ENCODE measurements at places on chromosomes 7 and 10.

GRCh38 chr7:132080967-132081668, 495.2 kb downstream of the PLXNA4 start:
- H3K4me1 ChIP-seq, result no peaks in the 10 kb centered on the region
- H3K36me3 ChIP-seq, result no peaks in the 10 kb centered on the region
- no peak overlapping the region for H3K4me3 ChIP-seq
- no peak overlapping the region for H3K27ac ChIP-seq

GRCh38 chr10:63133821-63134557, 861 bp downstream of the NRBF2 start:
- no peak for DNase-seq
- no peaks in the 10 kb centered on the region for H3K27me3 ChIP-seq
- H3K4me1 ChIP-seq, result peaks cover 26% of the 10 kb centered on the region

DNA sequence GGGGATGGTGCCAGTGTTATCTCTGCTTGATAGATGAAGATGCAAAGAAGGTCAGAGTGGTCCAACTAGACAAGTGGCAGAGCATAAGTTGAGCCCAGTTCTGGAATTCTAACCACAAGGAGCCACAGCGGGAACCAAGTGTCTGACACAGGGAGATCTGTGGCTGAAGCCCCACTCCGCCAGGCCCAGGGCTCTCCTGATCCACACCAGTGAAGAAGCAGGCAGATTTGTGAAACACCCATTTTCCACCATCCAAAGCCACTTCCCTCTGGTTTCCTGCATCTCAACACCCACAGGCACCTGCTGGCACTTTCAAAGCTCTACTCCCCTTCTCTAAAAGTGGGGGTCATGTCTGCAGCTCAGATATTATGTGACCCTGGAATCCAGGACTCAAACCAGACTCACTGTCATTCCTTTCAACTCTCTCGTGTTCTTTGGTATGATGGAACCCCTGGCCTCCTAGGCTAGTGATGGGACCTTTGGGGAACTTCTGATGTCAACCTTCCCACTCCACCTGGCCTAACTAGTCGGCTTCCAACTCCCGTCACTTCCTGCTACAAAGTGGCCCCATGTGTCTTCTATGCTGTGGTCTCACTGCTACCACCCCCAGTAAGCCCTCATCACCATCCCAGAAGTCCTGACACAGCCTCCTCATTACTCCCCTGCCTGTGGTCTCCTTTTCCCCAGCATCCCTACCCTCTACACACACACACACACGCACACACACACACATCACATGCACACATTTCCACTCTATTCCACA, 177.6 kb downstream of the GRID1 start:
- no peak overlapping the region for H3K4me3 ChIP-seq
- no peaks in the 10 kb centered on the region for H3K36me3 ChIP-seq
- DNase-seq, result no peak
- H3K4me1 ChIP-seq, result no peaks in the 10 kb centered on the region
- H3K27ac ChIP-seq, result no peak overlapping the region
- H3K27me3 ChIP-seq, result peaks cover 27% of the 10 kb centered on the region

- no peak overlapping the region for H3K4me3 ChIP-seq
- H3K36me3 ChIP-seq, result no peaks in the 10 kb centered on the region
- no peaks in the 10 kb centered on the region for H3K27me3 ChIP-seq
- H3K27ac ChIP-seq, result no peak overlapping the region
- H3K4me1 ChIP-seq, result no peaks in the 10 kb centered on the region
These were observed 526.9 kb upstream of the VSTM2A start for GRCh38 chr7:54015251-54015650.

DNA sequence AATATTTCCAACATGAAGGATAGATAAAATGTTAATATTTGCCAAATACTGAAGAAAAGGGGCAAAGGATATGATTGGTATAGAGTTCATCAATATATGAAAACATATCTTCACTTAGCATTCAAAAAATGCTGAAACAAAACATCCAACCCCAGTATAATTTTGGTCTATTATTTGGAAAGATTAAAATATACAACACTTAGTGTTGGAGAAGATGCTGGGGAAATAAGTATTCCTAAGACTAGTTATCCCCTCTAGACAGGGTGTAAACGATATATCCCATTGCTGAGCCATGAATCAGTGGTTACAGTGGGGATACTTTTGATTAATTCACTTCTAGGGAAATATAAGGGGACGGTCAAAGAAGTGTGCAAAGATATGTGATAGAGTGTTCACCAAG, 187.3 kb upstream of the IMMP2L start:
- H3K36me3 ChIP-seq, result no peaks in the 10 kb centered on the region
- peaks cover 6% of the 10 kb centered on the region for H3K27me3 ChIP-seq

GRCh38 chr10:49527061-49527460, 11.9 kb downstream of the ERCC6 start:
- no peak for DNase-seq

DNA sequence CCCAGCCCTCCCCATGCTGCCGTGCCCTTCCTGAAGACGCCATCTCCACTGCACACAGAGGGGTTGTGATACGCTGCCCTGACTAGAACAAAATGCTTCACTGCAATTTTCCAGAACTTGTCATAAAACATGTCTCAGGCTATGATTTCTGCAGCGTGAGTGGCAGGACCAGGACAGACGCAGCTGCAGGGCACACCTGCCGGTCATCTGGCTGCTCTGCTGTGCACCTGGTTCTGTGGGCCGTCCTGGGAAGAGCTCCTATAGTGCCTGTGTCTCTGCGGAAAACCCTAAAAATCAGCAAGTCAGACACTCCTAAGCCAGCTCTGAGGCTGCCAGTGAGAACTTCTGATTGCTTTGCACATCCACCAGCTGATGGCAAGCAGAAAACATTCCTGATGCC, 39.7 kb upstream of the DIP2C start:
- no peaks in the 10 kb centered on the region for H3K4me1 ChIP-seq
- no peaks in the 10 kb centered on the region for H3K36me3 ChIP-seq
- H3K27ac ChIP-seq, result no peak overlapping the region
- no peak for DNase-seq

- no peaks in the 10 kb centered on the region for H3K36me3 ChIP-seq
- DNase-seq, result no peak
- no peak overlapping the region for H3K27ac ChIP-seq
These were observed 97.4 kb downstream of the CTTNBP2 start for GRCh38 chr7:117775801-117776200.

- H3K36me3 ChIP-seq, result peaks cover 3% of the 10 kb centered on the region
- H3K27ac ChIP-seq, result peak overlapping the region; percentile 73
- DNase-seq, result peak; percentile 45
- H3K27me3 ChIP-seq, result peaks cover 17% of the 10 kb centered on the region
These were observed 63.7 kb upstream of the STEAP1B start for GRCh38 chr7:22563621-22564241.

DNA sequence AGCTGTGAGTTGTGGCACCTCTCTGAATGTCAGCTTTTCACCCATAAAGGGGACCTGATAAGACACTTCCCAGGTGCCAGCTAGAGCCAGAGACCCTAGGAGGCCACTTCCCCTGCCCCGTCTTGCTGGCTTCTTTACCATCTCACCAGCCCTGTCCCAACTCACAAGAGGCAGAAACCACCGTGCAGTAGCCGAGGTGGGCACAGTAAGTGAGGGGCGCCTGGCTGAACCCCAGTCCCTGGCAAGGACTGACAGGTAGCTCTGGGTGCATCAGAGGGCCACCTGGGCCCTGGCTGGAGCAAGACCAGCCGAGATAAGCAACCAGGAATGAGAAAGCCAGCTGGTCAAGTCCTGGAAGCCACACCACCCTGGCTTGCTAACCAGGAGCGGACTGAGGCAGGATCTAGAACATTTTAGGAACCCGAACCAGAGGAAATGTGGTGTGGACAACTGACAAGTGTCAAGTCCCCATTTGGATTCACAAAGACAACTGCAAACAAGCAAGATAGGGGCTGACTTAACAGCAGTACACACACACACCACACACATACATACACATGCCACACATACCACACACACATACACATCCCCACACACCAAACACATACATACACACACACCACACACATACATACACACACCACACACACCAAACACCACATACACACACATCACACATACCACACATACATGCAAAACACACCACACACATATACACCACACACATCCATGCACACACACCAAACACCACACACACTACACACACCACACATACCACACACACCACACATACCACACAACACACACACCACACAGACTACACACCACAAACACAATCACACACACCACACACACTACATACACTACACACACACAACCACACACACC, 20.8 kb downstream of the OGDHL start:
- no peak overlapping the region for H3K4me3 ChIP-seq
- no peaks in the 10 kb centered on the region for H3K36me3 ChIP-seq
- DNase-seq, result no peak
- no peaks in the 10 kb centered on the region for H3K27me3 ChIP-seq
- peak overlapping the region; percentile 20 for H3K27ac ChIP-seq

GRCh38 chr10:60595852-60596251, 182.4 kb upstream of the CDK1 start:
- DNase-seq, result no peak
- no peaks in the 10 kb centered on the region for H3K4me1 ChIP-seq
- H3K4me3 ChIP-seq, result no peak overlapping the region
- no peaks in the 10 kb centered on the region for H3K36me3 ChIP-seq

DNA sequence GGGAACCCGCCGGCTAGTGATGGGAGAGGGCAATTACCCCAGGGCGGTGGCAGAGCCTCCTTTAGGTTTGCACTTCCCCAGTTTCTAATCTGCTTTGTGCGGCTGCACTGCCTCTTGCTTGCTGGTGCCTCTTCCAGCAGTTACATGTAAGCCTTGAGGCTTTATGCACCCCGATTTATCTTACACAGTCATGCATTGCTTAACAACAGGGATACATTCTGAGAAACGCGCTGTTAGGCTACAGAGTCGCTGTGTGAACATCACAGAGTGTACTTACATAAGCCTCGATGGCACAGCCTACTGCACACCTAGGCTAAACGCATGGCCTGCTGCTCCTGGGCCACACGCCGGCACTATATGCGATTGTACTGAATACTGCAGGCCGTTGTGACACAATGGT, 155.6 kb upstream of the MKI67 start:
- H3K27me3 ChIP-seq, result peaks cover 30% of the 10 kb centered on the region
- DNase-seq, result no peak
- H3K27ac ChIP-seq, result no peak overlapping the region
- peaks cover 1% of the 10 kb centered on the region for H3K4me1 ChIP-seq
- H3K4me3 ChIP-seq, result no peak overlapping the region
- H3K36me3 ChIP-seq, result no peaks in the 10 kb centered on the region

GRCh38 chr10:72063703-72064391, 24.5 kb downstream of the SPOCK2 start:
- peaks cover 12% of the 10 kb centered on the region for H3K36me3 ChIP-seq
- H3K27me3 ChIP-seq, result no peaks in the 10 kb centered on the region
- no peak for DNase-seq
- H3K27ac ChIP-seq, result no peak overlapping the region
- peaks cover 1% of the 10 kb centered on the region for H3K4me1 ChIP-seq

- no peaks in the 10 kb centered on the region for H3K27me3 ChIP-seq
- peaks cover 49% of the 10 kb centered on the region for H3K4me1 ChIP-seq
- H3K4me3 ChIP-seq, result peak overlapping the region; percentile 62
- peak overlapping the region; percentile 81 for H3K27ac ChIP-seq
These were observed 26.1 kb downstream of the FAM53B start for GRCh38 chr10:124717911-124718741.

DNA sequence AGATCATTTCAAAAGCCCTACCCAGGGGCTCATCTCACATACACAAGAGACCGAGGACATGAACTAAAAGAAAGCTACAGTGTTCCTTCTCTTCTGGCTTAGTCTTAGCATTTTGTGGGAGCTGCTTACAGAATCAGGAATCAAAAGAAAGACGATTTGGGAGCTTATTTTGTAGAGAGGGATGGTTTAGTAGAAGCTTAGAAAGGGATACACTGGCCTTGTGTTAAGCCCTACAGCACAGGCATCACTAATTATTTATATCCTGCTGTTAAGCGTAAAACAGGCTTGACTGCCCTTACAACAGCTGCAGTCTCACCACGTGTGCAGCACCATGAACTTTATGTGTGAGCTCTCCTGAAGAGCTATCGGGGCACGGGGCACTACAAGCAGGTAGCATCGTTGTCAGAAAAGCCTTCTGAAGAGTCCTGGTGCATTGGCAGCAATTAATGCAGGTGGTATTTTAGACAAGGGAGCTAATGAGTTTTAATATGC, 798.3 kb downstream of the NXPH1 start:
- no peak overlapping the region for H3K27ac ChIP-seq
- no peak overlapping the region for H3K4me3 ChIP-seq
- no peak for DNase-seq
- no peaks in the 10 kb centered on the region for H3K27me3 ChIP-seq
- no peaks in the 10 kb centered on the region for H3K36me3 ChIP-seq
- no peaks in the 10 kb centered on the region for H3K4me1 ChIP-seq

- H3K36me3 ChIP-seq, result peaks cover 3% of the 10 kb centered on the region
- H3K27ac ChIP-seq, result no peak overlapping the region
- no peak overlapping the region for H3K4me3 ChIP-seq
- H3K27me3 ChIP-seq, result peaks cover 68% of the 10 kb centered on the region
These were observed 14.0 kb downstream of the PLAU start for GRCh38 chr10:73924935-73925334.

DNA sequence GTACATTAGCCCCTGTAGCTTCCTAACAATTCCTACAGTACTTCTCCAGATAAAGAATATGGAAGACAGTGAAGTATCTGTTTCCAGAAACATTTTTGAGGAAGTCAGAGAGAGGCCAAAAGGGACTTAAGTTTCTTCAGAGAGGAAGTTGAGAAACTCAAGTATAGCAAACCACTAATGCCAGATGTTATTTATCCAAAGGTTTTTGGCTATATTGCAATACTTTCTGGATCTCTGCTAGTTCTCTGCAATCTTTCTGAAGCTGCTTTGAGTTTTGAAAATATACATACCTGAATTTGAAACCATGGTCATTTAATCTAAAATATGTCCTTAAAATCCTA, 64.7 kb downstream of the BICC1 start:
- no peaks in the 10 kb centered on the region for H3K4me1 ChIP-seq
- no peaks in the 10 kb centered on the region for H3K27me3 ChIP-seq
- no peaks in the 10 kb centered on the region for H3K36me3 ChIP-seq
- no peak overlapping the region for H3K27ac ChIP-seq
- no peak overlapping the region for H3K4me3 ChIP-seq

DNA sequence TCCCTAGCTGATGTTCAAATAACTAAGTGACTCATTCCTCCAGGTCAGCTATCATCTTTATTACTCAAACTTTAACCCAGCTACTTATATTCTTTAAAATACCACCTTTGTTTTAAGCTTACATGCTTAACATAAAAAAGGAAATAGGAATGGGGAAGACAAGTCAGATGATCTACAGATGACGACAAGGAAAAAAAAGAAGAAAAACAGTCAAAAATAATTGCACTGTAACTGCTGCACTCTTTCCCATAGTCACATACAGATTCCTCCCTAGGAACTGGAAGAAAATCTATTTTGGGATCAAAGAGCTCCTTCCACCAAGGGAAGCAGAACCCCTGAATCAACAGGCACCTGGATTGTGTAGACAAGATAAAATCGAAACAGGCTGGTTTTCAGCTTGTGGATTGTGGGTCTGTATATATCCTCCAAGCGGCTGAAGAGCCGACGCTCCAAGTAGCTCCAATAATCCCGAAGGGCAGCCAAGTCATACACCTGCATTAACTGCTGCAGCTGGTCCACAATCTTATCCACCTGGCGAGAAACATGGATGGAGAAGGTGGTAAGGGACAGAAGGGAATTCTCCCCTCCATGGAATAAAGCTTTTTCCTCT, 2.0 kb downstream of the WDR91 start:
- peaks cover 9% of the 10 kb centered on the region for H3K4me1 ChIP-seq
- H3K27ac ChIP-seq, result no peak overlapping the region
- DNase-seq, result no peak
- peaks cover 1% of the 10 kb centered on the region for H3K27me3 ChIP-seq
- no peak overlapping the region for H3K4me3 ChIP-seq

Measured in activated naive CD8-positive, alpha-beta T cell treated with anti-CD3 and anti-CD28 coated beads, Interleukin-2, amount 10 ng/mL, durations not matched to agents 7 days and 5 days (primary cell).